A172 (cell line): ENCODE measurements at places on chromosomes 5 and 9.

DNA sequence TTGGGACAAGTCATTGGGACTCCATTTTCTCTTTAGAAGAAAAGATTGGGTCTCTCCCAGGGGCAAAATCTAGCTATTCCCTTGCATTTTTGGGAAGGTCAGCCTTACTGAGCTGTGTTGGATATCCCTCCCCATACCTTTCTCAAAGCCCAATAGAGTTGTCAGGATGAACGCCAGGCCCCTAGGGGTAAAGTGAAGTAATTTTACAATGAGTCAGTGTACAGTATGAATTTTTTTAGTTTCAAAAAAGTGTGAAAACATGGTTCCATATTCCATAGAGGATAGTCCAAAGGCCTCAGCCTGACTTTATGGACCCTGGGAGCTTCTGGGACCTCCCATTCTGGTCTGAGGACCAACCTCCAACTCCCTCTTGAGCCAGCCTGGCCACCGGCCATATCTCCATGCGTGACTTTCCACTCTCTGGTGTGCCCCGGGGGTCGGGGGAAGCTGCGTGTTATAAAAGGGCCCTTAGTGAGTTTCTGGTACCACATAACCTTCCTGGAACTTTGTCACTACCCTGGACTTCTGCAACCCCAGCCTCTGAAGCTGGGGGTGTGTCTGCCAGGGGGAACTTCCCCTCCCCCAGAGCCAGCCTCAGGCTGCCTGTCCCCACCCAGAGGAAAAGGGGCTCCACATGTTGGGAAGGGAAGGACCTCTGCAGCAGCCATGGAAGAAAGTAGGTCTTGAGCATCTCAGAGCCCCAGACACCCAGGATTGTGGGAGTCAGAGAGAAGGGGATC lies 52.4 kb upstream of the SYNPO start:
- DNase-seq = no peak

DNA sequence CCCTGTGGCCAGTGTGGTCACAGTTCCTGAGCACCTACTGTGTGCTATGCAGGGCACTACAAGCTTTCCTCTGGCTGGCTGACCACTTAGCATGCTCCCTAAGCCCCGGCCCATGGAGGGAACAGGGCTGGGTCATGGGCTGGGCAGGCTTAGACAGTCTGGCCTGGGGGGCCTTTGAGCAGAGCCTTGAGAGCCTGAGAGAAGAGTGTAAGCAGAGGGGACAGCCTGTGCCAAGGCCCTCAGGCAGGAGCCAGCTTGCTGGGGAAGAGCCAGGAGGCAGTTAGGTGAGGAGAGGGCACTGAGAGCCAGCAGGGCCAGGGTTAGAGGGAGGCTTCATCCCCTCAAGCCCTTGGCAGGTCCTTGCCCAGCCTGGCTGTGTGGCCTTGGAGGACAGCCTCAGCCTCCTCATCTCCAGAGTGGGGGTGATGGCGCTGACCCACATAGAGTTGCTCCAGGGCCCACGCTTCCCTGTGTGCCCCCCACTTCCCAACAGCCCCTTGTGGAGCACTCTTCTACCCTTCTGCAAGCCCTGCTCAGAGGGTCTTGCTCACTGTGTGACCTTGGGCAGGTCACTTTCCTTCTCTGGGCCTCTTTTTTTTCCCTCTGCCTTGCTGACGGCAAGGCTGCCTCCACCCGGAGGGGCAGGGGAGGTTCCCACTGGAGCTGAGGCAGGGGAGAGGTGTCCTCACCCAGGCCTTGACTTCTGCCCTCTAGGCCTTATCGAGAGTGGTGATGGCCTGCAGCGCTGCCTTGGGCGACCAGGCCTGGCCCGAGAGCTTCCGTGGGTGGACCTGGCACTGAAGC lies 107.1 kb downstream of the PHF2 start:
- no peak for DNase-seq

DNA sequence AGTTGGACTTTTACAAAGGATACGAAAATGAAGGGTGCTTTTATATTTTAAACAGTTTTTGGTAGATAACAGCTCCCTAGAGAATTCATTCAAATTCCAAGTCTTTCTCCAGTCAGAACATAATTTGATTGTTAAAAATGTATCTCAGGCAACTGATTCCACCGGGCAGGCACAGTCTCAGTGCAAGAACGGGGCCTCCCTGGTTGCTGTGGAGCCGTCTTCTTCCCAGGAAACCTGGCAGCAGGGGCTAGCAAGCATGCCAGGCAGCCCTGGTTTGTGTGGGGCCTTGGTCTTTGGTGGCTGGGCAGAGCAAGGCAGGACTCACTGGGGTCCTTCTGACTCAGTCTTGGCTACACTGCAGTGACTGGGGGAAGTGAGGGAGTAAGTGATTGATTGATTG lies 143.5 kb downstream of the NXNL2 start:
- DNase-seq = no peak

- DNase-seq = peak; percentile 44
Measured at GRCh38 chr9:129624168-129624759, 1.7 kb upstream of the NTMT1 start.

DNA sequence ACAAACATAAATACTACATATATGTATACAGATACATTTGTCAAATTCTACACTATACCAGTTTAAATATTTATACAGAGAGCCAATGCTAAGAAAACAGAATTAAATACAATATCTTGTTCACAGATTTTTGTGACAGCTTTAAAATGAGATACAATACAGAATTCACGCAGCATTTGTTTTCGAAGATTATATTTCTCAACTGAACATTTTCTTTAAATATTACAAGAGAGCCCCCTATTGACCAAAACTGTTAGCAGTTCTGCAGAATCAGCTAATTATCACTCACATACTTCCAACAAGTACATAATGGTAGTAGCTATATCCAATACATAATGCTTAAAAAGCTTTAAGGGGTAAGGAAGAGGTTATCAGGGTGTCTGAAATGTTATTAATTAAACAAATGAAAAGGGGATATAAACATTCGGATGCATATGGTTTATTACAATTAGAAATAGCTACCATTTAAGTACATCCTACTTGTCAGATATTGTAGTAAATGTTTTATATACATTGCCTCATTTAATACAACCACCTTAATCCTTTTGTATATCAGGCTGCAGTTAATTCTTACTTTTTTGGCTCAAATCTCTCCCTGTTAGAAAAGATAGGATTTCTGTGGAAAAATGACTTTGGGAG lies 31.7 kb downstream of the ZDHHC21 start:
- peak; percentile 10 for DNase-seq

- DNase-seq = no peak
Measured at GRCh38 chr5:75690669-75691068, 26.6 kb downstream of the POC5 start.

- no peak for DNase-seq
Measured at GRCh38 chr9:110947491-110948044, 90.7 kb downstream of the LPAR1 start.

DNA sequence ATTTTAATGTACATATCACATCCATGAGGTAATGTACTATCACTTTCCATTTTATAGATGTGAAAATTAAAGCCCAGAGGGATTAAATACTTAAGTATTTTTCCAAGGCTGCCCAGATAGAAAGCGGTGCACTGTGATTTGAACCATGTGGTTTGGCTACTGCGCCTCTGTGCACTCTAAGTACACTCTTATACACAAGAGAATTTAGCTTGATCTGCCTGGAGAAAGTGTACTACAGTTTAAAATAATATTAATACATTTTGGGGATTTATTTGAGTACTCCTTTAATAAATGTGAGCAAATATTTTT lies 360.4 kb upstream of the ACTBL2 start:
- DNase-seq = no peak

DNA sequence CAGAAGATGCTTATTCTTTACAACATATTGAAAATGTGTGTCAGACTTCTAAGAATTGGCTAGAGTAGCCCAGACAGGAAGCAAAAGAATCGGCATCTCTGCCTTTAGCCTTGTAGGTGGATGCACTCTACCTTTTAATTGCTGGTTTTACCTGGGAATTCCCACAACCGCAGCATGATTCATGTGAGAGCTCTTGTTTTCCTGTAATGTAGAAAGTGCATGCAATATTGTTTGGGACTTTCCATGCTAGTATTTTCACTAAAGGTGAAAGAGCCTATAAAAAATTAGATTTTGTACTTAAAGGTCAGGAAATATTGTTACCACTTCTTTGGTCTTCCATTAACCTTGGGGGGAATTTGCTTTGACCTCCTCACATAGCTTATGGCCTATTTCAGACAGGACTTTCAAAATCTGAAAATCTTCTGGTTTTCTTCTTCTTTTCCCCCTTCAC lies 89.8 kb downstream of the NTRK2 start:
- no peak for DNase-seq

DNA sequence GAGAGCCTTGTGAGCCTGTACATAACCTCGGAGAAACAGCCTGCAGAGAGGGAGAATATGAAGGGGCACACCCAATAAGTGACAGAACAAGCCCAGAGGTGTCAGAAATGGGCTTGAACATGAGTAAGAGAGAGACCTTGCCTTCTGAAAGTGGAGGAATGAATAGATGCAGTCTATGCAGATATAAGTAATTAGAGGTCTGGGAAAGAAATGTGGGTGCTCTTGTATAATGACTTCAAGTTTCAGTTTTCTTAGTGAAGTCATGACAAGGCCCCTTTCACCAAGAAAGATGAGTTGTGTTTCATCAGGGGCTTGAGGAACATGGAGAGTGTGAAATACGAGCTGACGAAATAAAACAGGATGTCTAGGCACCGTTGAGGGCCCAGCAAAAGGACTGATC lies 15.1 kb downstream of the GRAMD2B start:
- DNase-seq = no peak

DNA sequence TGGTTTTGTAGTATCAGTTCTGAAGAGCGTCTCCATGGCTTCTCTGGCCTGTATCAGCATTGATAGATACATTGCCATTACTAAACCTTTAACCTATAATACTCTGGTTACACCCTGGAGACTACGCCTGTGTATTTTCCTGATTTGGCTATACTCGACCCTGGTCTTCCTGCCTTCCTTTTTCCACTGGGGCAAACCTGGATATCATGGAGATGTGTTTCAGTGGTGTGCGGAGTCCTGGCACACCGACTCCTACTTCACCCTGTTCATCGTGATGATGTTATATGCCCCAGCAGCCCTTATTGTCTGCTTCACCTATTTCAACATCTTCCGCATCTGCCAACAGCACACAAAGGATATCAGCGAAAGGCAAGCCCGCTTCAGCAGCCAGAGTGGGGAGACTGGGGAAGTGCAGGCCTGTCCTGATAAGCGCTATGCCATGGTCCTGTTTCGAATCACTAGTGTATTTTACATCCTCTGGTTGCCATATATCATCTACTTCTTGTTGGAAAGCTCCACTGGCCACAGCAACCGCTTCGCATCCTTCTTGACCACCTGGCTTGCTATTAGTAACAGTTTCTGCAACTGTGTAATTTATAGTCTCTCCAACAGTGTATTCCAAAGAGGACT lies 1.5 kb downstream of the GPR21 start:
- DNase-seq = no peak

DNA sequence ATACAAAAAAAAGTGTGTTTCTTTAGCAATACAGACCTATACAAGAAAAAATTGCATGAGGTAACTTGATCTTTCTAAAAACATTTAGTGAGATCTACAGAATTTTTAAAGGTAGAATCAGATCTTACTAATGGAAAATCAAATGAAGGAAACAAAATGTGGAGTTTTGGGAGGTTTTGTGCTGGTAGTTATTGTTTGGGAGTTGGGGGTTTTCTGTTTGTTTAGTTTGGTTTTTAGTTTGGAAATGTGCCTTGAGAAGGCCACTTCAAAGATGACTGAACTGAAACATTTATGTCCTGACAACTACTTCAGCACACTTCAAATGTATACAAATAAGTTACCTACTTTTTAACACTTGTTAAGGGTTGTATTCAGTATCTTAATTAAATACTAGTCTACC lies 280.1 kb downstream of the NR2F1-AS1 start:
- DNase-seq = no peak

- no peak for DNase-seq
Measured at GRCh38 chr5:64690104-64690416, 243 bp upstream of the SHISAL2B start.

DNA sequence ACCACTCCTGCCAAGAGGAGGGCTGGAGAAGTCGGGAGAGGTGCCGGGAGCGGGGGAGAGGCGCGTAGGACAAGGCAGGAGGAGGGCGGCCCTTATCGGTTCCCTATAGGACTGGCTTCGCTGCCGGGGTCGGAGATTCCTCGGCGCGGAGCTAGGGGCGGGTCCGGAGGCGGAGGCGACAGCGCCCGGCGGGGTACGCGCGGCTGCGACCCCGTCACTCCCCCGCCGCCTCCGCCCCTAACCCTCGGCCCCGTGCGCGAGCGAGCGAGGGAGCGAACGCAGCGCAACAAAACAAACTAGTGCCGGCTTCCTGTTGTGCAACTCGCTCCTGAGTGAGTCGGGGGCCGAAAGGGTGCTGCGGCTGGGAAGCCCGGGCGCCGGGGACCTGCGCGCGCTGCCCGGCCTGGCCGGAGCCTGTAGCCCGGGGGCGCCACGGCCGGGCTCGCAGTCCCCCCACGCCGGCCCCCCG lies 2.0 kb downstream of the GLIS3 start:
- DNase-seq = peak; percentile 32

DNA sequence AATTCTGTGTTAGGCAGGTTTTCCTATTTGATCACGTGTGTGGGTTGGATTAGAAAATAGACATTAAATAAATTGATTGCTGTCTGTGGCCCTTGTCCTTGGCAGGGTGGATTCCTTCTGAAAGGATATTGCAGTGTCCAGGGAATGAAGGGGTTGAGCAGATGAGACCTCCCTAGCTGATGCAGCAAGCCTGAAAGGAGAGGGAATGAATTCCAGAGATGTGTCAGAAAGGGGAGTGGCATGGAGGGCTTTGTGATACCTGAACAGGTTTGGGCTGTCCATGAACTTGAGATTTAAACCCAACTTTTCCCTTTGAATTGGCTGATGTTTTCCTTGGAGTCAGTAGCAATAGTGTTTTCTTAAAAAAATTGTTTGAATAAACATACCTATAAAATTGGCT lies 66.8 kb downstream of the ADCY2 start:
- no peak for DNase-seq

DNA sequence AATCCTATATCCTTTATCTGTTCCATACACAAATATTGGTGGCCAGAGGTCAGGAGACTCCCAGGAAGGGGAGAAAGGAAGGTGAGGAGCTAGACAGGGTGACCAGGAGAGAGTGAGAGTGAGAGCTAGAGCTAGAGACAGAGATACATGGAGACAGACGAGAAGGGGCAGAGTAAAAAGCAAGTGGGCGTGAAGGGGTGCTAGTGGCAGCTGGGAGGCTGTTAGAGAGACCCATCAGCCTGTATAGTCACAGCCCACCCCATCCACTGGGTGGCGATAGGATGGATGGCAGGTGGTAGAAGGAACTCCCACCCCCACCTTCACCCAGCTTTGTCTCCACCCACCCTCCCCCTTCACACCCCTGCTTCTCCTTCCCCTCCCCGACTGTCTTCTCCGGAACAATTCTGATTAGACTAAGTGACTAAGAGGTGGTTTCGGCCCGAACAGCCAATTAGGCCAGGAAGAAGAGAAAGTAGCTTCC lies 32.8 kb downstream of the PCDH1 start:
- DNase-seq = peak; percentile 27

- no peak for DNase-seq
Measured at GRCh38 chr5:134877159-134877558, 3.0 kb downstream of the TXNDC15 start.

- peak; percentile 76 for DNase-seq
Measured at GRCh38 chr5:96709152-96709821, 47.1 kb downstream of the CAST start.

GRCh38 chr9:108108852-108109448 lies 619.4 kb upstream of the KLF4 start:
- no peak for DNase-seq
